Stimulated activated CD4-positive, alpha-beta T cell treated with anti-CD3 and anti-CD28 coated beads, Interleukin-4, amount 100 ng/mL, for 1 hour (primary cell): ENCODE measurements at places on chromosomes 13 and 19.
A peak's percentile ranks its signal among the peaks of the same experiment; 100 is the strongest.

- DNase-seq, result no peak
Observed at GRCh38 chr13:96492766-96493165, 402.9 kb downstream of the HS6ST3 start.

DNA sequence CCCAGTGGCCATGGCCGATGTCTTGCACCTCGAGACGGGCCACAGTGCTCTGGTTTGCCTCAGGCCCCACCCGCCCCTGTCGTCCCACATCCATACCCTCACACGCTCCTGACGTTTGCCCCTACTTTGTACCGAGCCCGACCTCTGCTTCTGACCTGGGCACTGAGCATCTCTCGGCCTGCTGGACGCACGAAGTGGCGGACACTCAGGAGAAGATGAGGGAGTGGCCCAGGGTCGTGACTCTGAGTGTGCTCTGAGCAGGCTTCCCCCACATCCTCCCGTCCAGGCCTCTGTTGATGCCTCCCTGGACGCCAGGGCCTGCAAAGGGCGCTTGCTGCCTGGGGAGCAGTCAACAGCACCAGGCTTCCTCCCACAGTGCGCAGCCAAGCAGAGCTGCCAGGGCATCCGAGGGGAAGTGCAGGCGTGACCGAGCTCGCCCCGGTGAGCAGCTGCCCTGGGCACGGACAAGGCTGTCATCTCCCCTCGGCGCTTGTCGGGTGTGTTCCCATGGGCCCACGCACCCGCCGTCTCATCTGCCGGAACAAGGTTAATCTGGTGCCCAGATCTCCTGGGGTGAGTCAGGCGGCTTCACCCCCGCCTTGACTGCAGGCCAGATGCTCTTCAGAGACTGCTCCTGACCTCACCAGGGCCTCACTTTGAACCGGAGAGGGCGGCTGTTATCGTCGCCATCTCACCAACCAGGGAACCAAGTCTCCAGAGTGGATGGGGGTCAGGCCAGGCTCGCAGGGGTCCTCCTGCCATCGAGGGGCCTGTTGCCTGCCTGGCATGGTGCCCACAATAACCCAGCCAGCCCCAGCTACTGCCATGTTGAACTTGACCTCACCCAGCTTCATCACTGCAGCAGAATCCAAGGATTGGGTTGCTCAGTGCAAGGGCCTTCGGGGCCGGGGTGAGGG lies 27.2 kb downstream of the COMP start:
- no peak for DNase-seq

DNA sequence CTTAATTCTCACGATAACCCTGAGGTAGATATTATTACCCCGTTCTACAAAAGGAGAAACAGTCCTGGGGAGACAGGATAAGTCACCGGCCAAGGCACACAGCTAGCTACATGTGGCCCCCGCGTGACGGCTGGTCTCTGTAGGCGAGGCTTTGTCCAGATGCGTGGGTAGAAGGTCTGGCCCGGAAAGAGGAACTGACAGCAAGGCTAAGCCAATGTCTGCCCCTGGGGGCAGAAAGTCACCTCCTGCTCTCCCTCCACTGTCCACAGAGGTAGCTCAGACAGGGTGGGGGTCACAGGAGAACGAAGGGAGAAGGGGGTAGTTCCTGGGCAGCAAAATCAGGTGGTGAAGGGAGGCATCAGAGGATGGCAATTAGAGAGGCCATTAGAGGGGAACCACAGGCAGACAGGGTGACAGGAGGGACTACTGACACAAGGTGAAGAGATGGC lies 1.8 kb downstream of the APOC4 start:
- no peak for DNase-seq

GRCh38 chr19:13195678-13196077 lies 45.5 kb downstream of the IER2 start:
- DNase-seq, result peak; percentile 63

GRCh38 chr13:28166257-28166656 lies 27.9 kb downstream of the PAN3 start:
- DNase-seq, result no peak

DNA sequence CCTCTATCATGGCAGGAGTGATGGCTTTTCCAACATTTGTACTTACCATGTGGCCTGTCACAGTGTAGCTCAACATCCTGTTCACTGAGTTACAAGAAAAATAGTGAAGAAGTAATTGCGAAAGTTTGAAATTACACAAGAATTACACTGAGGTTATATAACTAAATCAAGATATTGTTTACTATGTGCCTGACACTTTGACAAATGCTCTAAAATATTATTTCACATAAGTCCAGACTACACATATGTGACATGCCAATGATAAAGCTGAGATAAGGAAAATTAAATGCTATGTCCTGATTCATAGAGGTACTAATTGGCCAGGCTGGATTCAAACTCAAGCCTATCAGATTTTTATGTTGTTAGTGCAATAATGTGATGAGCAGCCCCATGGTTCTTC lies 451.7 kb downstream of the PCDH9 start:
- no peak for DNase-seq

- no peak for DNase-seq
Observed at GRCh38 chr13:36344173-36344572, 2.0 kb downstream of the SPART start.

DNA sequence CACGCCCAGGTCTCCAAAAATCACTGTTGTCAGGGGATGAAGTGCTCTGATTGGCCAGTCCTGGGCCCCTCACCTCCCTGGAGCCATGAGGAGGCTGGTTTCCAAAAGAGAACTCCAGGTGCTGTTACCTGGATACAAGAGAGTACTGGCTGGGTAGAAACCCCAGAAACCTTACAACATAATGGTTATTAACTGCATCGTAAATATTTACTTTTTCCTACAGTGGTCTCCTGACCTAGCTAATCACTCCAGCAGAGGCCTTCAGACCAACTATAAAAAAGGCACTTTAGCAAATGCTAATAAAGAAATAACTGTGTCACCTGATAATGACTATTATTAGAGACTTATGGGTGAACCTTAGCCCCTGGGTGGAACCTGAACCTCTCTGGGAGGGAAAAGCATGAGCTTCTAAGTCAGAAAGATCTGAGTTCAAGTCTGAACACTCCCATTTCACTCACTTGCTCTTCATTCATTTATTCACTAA lies 1.5 kb upstream of the IGSF23 start:
- DNase-seq, result no peak

- no peak for DNase-seq
Observed at GRCh38 chr13:97430296-97430695, 3.7 kb upstream of the RAP2A start.

DNA sequence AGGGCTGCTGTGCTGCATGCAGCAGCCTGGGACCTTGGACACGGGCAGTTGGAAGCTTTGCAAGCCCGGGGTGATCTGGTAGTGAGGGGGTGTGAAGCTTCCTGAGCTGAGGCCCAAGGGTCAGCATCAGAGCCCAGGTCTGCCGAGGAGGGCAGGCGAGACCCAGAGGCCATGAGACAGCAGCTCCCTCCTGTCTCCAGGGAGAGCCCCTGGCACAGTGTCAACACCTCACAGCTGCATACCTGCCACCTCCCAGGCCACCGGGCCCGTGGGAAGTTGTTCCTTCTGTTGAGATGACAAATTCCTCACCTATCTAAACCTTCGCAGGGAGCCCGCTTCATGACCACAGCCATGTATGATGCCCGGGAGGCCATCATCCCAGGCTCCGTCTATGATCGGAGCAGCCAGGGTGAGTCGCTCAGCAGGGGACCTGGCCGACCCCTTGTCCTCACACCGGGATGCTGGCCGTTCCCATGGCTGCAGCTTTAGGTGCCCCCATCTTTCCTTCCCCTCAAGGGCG lies 32.1 kb downstream of the CERS1 start:
- DNase-seq, result no peak

- DNase-seq, result no peak
Observed at GRCh38 chr13:33639158-33639557, 178.8 kb upstream of the RFC3 start.

DNA sequence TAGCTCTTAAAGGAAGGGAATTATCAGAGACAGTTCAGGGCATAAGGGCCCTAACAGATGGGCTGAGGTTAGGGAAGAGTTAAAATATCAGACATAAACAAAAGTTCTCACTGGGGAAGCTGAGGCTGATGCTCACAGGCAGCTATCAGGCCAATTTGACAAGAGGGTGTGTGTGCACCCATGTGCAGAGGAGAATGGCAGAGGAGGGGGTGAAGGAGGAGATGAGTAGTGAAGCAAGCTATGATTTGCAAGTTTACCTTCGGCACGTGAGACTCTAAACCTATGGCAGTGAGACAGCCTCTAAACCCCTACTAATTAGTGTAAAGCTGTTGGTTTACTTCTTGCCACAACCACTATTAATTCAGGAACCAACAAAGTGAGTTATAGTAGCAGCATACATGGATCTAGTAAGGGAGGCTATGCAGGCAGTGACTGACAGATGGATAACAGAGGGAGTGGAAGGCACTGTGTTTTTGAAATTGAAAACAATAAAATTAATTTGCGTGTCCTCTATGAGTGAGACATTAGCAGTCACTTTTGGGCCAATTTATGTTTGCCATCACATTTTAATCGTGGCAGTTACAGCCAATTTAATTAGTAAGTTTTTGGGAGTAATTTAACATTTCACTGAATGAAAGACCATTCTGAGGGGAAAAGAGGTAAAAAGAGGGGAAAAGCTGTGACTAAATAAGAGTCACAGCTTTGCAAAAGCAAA lies 99.6 kb upstream of the HTR2A start:
- DNase-seq, result no peak

GRCh38 chr13:46168341-46168740 lies 13.6 kb downstream of the LCP1 start:
- peak; percentile 66 for DNase-seq

GRCh38 chr13:37914781-37915391 lies 45.3 kb upstream of the TRPC4 start:
- DNase-seq, result no peak

- peak; percentile 62 for DNase-seq
Observed at GRCh38 chr19:10431943-10432735, 11.8 kb downstream of the PDE4A start.

- DNase-seq, result peak; percentile 73
Observed at GRCh38 chr13:46126552-46127357, 21.9 kb upstream of the CPB2 start.

DNA sequence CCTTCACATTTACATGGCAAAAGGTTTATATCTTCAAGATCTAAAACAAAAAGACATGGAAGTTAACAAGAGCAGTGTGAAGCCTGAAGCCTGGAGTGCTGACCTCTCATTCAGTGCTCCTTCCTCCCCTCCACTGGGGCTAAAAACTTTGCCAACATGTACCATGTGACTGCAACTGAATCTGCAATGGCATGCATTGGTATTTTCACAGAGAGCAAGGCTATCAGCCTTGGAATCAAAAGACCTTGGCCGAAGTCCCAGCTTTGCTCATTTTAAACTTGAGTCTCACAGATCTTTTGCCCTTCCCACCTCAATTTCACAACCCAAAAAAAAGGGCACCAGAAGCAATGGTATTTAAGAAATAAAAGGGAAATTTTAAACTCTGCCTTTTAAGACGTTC lies 325.1 kb downstream of the DCT start:
- no peak for DNase-seq

DNA sequence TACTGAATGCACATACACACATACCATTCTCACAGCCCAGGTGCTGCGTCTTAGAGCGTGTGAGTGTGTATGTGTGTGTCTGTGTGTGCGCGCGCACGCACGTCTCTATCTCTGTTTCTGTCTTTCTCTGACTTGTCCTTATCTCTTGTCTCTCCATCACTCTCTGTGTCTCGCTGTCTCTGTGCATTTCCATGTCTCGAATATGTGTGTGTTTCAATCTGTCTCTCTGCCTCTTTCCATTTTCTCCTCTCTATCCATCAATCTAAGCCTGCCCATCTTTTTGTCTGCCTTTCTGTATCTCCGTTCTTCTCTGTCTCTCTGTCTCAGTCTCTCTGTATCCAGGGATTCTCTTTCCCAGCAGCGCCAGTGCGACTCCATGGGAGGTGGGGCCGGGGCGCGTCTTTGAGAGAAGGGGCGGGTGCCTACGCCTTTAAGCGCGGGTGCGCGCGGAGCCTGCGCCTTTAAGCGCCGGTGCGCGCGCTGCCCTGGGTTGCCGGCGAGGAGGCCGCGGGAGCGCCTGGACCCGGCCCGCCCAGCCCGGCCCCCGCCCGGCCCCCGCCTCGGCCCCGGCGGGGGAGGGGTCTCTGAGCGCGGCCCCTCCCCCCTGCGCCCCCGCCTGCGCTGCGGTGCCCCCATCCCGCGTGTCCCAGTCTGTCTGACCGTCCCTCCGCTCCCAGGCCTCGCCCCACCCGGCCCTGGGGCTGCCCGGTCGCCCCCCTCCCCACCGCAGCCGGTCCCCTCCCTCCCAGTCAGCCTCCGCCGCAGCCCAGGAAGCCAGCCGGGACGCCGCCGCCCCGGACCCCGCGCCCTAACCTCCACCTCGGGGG lies at the start of gene LRFN3:
LRFN3 (plus strand) TSS at position 464 of the 827 bp plus-strand sequence. CDS start 3,052 bp downstream, outside the sequence.
- peak; percentile 67 for DNase-seq

DNA sequence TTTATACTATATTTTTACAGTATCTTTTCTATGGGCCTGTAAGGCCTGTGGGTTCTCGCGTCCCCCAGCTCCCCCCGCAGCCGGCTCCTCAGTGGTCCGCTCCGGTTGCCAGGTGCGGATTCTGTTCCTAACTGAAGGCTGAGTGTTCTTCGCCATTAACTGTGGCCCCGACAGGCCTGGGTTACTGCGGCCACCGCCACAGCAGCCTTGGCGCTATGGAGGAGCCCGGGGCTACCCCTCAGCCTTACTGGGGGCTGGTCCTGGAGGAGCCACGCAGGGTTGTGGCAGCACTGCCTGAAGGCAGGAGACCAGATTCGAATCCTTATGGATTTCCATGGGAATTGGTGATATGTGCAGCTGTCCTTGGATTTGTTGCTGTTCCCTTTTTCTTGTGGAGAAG lies 45.8 kb downstream of the SPRYD7 start:
- DNase-seq, result no peak
